ENCODE measurements at places on chromosomes 16 and 17.

- no peak for DNase-seq
Observed at GRCh38 chr17:81271226-81271625, 23.9 kb downstream of the SLC38A10 start.

DNA sequence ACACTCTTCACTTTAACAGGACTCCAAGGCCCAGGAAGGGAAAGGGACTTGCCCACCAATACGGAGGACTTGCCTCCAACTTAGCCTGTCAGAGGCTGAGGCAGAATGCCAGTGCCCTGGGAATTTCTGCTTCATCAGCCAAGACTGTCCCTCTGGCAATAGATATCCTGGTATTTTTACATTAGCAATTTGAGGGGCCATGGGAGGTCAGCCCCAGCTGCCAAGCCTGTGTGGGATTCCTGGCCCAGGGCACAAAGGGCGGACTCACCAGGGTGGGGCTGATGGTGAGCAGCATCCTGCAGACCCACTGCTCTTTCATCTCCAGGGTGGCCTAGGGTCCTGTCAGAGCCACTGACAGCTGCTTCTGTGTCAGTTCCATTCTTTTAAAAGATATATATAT lies 78.3 kb upstream of the CIBAR2 start:
- no peak for DNase-seq

DNA sequence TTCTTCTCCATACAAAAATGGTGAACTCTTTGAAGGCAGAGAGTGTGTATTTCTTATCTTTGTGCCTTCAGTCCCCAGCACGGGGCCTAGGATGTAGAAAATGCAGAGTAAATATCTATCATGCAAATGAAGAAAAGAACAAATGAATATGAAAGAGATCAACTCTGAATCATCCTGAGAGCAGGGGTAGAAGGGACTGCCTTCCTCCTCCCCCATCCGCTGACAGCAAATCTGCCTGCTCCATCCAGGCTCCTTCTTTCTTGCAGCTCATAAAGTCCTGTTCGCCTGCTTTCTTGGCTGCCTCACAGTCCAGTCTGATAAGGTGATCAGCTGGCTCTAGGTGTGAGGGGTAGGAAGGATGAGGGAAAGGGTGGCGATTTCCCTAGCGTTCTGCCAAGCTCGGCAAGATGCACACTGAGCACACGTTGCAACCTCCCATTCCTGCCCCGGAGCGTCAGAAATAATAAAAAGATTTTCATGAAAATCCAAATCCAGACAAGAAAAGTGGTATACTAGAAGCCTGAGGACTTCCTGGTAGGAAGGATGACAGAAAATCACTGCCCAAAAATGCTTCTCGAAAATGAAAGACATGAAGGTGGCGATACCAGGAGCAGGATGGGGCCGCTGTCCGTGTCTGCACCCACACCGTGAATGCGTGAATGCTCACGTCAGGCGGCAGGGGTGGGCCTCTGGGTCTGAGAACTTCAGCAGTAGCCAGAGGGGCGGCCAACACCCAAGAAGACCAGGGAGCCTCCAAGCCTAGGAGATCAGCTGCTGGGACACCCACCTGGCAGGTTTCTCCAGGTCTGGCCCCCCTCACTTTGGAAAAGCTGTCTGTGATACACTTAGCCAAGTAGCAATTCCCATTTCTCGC lies 67.1 kb downstream of the VPS53 start:
- no peak for DNase-seq

DNA sequence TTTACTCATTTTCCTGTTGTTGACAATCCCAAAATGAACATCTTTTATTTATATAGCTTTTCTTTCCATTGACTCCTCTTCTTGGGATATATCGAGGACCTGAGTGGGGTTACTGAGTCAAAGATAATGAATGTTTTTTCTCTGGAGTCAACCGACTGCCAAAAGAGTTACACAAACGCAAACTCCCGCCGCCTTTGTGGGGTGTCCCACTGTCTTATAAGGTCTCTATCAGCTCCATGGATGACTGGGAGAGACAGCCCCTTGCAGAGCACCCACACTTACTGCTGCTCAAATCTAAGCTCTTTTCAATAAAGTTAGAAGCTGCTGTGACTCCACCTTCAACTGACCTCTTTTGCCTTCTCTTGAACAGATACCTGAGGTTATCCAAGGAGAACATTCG lies 25.2 kb downstream of the C16orf78 start:
- no peak for DNase-seq

DNA sequence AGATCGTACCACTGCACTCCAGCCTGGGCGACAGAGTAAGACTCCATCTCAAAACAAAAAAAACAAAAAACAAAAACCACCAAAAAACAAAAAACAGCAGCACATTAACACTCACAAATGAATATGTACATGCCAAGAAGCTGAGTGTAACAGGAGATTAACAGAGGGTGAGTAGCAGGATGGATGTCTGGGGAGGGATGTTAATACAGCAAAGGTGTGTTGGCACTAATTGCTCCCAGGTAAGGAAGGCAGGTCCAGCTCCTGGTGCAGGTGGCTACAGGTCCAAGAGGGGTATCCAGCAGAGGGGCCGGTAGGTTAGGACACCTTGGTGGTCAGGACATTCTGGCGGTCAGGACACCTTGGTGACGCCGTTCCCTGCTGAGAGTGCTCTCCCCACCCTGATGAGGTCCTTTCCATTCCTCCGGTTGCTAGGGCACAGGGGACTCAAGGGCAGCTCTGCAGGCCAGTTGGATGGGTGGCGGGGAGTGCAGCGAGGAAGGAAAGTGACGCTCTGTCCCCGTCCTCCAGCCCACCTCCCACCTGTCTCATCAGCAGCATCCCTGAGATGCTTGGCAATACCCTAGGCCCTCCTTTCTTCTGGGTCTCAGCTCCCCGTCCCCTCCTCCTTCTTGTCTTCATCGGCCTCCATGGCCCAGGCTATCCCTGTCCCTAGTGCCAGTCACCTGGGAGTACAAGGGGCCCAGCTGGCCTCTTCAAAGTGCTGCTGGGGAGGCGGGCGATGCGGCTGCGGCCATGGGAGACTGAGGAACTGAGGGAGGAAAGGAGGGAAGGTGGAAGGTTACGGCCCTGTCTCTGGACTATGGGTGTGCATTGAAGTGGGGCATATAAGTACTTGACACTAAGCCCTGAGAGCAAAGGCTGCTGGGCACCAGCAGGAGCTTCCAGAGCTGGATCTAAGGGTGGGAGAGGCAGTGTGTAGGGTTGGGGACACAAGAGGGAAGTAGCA lies 10.7 kb upstream of the GFAP start:
- DNase-seq: no peak

- DNase-seq: no peak
Observed at GRCh38 chr16:85857406-85857805, 41.6 kb upstream of the IRF8 start.

GRCh38 chr17:74385201-74385600 lies 17.9 kb downstream of the GPR142 start:
- DNase-seq: no peak

- no peak for DNase-seq
Observed at GRCh38 chr17:76732734-76733617, 4.2 kb downstream of the SRSF2 start.

DNA sequence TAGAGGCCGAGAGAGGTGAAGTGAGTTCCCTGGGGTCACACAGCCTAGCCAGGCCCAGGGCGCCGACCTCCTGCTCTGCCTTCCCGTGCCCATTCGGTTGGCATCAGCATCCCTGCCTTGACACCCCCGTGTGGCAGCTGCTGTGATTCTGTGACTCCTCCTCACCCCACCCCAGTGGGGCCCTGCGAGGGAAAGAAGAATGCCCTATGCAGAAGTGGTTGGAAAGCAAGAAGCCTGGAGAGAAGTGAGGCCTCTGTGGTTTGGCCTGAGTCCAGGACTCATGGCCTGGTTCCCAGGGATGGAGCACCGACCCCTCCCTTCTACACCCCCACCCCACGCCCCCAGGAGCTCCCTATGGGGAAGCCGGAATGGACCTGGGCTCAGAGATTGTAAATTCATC lies 296.2 kb downstream of the SEC14L1 start:
- DNase-seq: no peak

- no peak for DNase-seq
Observed at GRCh38 chr17:35738519-35739133, 7.2 kb downstream of the RASL10B start.

GRCh38 chr16:73152386-73153125 lies 104.6 kb upstream of the ZFHX3 start:
- no peak for DNase-seq

GRCh38 chr17:12927541-12928425 lies 90.0 kb downstream of the ELAC2 start:
- DNase-seq: no peak

DNA sequence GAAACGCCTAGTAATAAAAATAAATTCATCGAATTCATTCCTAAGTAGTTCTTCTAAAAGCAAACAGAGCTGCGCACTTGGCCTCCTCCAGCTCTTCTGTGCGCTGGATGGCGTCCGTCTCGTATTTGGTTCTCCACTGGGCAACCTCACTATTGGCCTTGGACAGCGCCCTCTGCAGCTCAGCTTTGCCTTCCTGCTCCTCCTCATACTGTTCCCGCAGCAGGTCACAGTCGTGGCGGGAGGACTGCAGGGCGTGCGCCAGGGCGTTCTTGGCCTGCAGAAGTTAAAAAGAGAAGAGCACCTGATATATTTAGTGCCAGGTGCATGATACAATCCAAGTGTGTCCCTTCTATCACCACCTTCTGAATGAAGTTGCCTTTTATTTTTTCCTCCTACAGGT lies 21.8 kb downstream of the MYH3 start:
- DNase-seq: no peak

DNA sequence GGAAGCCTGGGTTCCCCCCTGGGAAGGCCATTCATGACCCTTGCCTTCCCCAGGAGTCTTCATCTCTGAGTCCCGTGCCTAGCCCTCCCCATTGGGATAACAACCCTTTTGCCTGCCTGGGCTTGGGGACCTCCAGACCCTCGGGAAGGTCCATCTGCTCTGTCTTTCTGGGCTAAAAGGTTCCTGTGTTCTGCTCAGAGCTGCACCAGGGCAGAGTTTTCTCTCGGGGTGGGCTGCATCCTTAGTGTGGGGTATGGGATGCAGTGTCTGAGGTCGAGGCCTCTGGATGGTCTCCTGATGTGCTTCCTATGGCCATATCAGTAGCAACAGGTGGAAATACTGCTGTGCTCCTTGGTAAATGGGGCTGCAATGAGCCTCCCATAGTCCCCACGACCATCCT lies 22.9 kb upstream of the PLLP start:
- peak; percentile 20 for DNase-seq

DNA sequence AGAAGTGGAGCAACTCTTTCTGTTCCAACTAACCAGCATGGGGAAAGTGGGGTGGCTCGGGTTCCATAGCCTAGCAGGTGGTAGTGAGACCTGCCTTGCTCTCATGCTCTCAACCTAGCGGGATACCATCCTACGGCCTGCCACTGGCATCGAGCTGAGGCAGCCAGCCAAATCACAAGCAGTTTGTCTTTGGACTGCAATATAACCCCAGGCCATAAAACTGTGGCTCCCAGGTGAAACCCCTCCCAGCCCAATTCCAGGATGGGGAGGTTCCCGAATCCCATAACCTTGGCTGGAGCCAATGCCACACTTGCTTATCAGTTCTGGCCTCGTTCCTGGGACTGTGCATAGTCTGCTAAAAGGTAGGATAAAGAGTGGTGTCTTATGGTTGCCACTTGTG lies 155.8 kb upstream of the NETO2 start:
- DNase-seq: no peak

GRCh38 chr16:72689851-72690250 lies 358.1 kb downstream of the ZFHX3 start:
- no peak for DNase-seq

DNA sequence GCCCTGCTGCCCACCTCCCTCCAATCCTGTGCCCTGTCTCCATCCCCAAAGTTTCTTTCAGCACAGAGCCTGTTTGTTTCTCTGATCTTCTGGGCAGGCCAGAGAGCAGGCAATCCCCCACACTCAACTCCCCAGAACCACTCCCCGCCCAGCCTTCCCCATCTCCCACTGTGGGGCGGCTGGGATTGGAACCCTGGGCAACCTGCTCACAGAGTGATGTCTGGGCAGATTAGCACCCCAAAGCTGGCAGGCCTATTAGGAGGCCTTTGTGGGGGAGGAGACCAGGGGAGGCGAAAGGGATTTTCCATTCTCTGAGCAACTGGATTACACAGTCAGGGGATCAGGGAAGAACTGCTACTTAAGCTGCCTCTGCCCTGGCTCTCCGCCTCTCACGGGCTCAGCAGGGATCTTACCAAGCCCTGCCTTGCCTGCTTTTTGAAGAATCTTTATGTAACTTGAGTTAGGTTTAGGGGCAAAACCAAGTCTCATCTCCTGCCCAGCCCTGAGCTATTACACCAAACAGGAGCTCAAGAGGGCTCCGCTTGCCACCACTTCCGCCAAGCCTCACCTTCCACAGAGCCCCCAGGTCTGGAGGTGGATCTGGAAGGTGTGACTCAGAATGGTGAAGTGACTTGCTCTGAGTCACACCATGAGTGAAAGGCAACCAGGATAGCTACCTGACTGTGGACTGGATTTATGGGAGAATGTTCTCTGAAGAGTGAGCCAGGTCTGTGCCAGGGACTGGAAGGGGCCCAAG lies 16.0 kb upstream of the LHX1 start:
- DNase-seq: peak; percentile 33

GRCh38 chr17:29292992-29293889 lies 707 bp downstream of the NUFIP2 start:
- peak; percentile 65 for DNase-seq

DNA sequence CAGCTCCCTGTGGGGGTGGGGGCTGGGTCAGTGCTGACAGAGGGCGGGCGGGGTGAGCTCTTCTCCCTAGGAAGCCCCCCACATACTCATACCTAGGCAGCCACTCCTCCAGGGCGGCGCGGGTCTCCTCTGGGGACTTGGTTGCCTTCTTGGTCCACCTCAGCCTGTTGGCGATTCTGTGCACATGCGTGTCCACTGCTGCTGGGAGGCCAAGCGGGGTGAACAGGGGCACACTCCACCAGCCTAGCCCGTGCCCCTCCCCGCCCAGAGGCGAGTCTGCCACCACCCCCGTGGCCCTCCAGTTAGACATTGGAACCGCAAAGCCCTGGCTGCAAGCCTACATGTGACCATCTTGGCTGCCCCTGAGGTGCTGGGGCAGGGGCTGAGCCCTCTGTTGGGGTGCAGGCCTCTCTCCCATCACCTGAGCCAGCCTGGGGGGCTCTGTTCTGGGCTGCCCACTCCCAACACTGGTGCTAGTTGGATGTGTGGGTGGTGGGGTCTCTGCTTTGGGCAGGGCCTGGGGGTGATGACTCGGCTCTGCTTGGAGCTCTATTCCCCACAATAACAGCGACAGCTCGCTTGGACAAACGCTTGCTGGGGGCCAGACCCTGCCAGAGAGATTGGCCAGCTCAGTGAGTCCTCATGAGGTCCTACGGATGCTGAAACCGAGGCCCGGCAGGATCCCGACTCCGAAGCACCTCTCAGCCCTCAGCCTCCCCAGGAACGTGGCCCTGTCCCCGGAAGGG lies 7.4 kb downstream of the NTHL1 start:
- DNase-seq: no peak

- DNase-seq: no peak
Observed at GRCh38 chr16:86529160-86529559, 18.8 kb downstream of the FOXF1 start.

All from activated CD4-positive, CD25-positive, alpha-beta regulatory T cell treated with anti-CD3 and anti-CD28 coated beads, Interleukin-2, amount 50 U/mL, for 72 hours (primary cell).